ENCODE measurements at places on chromosomes 7 and 10.

GRCh38 chr7:102203218-102203617 is 83.5 kb upstream of the SH2B2 start:
- no peak for DNase-seq

DNA sequence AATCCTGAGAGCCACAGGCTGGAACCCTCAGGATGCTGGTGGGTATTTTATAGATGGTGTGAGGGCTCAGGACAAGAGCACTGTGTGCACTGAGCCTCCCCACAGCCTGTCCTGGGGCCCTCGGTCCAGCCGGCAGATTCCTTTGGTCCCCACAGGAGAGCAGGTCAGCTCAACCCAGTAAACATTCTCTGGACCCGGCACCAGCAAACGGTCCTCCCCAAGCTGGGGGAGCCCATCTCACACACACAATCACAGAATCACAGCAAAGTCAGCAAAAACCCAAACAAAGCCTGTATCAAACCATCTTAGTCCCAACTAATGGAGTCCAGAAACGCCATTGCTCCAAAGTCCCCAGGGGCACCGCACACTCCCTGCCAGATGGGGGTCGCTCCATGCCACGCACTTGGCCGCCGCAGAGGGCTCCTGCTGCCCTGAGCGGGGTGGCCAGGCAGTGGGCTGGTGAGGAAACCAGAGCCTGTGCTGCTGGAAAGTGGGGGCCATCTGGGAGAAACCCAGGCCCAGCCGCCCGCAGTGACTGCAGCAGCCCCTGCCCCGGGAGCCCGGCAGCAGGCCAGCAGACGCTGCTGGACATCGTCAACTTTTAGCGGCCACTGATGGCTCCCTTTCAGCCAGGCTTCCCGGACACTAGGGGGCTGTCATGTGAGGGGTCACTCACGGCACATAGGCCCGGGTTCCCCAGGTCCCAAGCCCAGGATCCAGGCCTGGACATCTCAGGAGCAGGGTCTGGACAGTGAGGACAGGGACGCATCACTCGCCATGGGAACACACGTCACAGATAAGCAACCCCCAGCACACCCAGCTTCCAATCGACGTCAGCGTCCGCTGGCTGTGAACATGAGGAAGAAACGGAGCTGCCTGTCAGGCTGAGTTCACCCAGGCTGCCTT is 52.6 kb downstream of the DPYSL4 start:
- DNase-seq: no peak

DNA sequence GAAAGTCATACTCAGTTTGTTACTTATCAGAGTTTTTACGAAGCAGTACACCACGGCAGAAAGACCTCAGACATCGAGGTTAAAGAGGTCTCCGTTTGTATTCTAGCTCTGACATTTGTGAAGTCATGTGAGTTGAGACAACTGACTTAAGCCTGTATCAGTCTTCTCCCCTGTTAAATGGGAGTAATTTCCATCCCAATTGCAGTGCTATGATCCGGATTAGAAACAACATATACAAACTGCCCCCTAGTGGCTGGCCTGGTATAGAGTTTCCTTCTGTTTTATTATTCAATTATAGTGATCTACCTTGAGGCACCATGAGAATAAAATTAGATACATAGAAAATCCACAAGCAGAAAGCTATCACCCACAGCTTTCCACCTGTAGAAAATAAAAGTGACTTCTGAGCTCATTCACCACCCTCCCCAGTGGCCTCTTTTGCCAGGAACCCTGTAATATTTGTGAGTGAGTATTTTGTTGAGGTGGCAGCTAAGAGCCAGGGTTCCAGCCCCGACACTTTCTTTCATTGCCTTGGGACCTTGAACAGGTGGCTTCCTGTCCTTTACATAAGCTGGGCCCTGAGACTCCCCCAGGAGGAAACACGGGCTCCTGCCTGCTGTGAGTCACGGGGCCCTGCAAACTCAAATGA is 607.2 kb upstream of the MGMT start:
- no peak for DNase-seq

DNA sequence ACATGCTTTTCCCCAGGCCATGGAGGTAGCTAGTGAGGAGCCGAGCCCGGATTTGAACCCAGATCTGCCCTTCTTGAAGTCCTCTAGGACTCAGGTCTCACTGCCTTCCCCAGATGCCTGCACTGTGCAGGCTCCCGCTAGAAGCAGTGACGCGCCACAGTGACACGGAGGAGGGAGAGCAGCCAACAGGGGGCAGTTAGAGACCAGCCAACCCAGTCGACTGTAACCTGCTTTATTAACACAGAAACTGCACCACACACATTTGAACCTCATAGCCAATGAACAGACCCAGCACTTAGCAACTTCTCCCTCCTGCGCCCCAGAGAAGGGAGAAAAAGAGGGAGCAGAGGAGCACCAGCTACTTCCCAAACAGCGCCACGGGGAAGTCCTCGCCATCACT is 27.4 kb downstream of the PILRA start:
- no peak for DNase-seq
